MCF 10A (cell line): ENCODE measurements at places on chromosomes 7 and 10.

GRCh38 chr7:34675749-34676374, 17.8 kb downstream of the NPSR1 start:
- DNase-seq: peak; percentile 34

GRCh38 chr7:74480861-74481417, 27.2 kb downstream of the GTF2IRD1 start:
- DNase-seq: peak; percentile 84

- DNase-seq: no peak
Observed at GRCh38 chr10:98994030-98994429, 241.6 kb downstream of the HPSE2 start.

GRCh38 chr10:116101616-116102315, 171.2 kb downstream of the GFRA1 start:
- DNase-seq: no peak

GRCh38 chr7:54115028-54115763, 427.0 kb upstream of the VSTM2A start:
- DNase-seq: no peak
